ENCODE measurements at places on chromosomes 3 and 15.
A peak's percentile ranks its signal among the peaks of the same experiment; 100 is the strongest.

DNA sequence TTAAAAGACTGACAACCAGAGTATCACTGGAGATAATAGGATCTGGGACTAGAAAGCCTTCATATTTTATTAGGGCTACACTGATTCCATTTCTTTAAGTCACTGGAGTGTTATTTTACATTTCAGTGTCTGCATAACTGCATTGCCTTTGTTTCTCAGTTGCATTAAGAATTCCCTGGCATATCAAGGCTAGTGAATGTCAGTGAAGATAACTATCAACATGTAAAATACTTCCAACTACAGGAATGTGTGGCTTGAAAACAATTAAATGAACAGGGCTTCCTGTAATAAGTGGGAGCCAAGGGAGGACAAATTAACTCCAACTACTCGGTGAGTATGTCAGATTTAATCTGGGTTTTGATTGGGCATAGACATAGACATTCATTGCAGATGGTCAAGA is 628.5 kb downstream of the ROBO2 start:
- DNase-seq, result no peak

DNA sequence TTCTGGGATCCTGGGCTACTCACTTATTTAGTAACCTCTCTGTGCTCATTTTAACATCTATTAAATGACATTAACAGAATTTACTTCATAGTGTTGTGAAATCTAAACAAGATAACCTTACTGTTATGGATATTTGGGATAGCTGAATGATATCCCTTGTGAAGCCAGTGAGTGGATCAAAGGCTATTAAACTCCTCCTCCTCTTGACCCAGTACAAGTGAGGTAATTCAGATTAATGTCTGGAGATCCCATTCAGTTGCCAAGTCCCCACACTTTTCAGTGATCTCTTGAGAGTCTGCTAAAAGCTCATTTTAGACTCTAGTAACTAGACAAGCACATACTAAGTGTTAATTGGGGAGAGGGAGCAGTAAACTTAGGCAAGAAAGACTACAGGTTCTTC is 2.5 kb upstream of the ANKRD28 start:
- DNase-seq, result no peak

DNA sequence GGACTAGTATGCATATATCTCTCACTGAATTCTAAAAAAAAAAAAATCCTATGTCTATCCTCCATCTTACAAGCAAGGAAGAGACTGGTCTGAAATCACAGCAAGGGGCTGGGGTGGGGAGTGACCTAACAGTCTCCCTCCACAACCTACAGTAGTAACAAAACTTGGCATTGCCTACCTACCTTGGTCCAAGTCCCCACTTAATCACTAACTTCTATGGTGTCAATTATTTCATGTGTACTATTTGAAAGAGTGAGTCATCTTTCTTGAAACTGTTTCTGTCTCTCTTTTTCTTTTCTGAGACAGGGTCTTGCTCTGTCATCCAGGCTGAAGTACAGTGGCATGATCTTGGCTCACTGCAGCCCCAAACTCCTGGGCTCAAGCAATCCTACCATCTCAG is 36.8 kb downstream of the CHAC1 start:
- DNase-seq, result no peak

GRCh38 chr3:137332297-137332696 is 374.5 kb downstream of the IL20RB start:
- no peak for DNase-seq

GRCh38 chr3:161082063-161082462 is 23.1 kb downstream of the B3GALNT1 start:
- no peak for DNase-seq

DNA sequence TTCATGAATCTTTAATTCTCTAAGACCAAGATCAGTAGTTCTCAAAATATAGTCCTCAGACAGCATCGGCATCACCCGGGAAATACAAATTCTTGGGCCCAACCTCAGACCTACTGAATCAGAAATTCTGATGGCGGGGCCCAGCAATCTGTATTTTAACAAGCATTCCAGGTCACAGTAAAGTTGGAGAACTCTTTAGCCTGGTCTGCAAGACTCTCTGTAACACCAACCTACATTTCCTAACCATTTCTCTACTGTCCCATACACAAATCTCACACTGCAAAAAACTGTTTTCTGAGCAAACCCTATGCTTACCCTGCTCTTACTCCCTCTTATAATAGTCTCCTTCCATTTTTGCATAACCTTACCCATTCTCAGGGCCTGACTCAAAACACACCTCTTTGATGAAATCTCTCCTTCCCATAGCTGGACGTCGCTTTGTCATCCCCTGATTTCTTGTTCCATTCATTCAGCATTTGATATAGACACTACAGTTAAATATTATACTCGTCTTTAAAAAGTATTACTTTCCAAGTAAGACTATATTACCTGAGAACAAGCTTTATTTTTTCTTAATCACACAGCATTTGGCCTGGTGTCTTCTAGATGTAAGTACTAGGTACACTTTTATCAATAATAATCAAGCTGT is 83.3 kb upstream of the MYO5C start:
- DNase-seq, result no peak

DNA sequence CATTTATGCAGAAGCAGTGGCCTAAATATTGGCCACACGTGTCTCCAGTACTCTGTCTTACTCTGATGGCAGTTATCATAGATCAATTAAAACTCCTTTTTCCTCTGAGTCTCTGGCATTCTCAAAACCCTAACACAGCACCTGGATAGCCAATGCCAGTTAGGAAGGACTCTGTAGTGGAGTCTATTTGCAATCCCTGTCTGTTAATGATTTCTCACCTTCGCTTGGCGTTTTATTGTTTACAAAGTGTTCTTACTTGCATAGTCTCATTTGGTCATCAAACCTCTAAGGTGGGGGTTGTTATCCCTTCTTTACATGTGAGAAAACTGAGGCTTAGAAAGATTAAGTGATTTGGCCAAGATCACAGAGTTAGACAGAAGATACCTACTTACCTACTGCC is 258.8 kb downstream of the IL5RA start:
- no peak for DNase-seq

DNA sequence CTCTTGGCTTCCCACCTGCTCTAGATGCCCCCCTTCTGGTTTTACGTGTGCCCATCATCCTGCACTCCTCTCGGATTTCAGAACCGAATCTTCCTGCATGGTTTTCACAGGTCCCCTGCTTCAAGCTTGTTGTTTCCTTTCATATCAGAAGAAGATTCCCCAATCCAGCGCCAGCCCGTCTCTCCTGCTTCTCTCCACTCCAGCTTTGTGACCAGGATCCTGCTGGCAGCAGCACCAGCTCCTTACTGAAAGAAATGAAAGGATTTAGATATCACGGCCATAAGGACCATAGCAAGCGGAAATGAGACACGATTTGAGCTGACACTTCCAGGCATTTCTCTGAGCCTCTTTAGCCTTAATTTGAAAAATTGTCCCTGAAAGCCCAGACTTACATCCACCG is 180.3 kb upstream of the UBE3A start:
- DNase-seq, result no peak

DNA sequence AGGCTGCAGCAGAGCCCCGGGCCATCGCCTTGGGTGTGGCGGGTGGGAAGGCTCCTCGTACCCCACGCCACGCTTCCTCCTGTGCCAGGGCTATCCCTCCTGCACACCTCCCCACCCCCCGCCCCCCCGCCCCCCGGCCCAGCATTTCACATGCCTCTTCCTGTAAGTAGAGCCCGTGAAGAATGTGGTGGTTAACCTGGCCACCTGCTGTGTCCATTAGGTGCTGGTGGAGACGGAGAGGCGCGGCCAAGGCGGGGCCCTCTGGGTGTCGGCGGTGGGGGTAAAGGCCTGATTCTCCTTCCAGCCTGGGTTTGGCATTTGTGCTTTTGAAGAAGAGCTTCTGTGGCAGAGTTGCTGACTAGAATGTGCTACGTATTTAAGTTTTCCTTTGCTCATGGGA is 127.8 kb downstream of the CHDH start:
- DNase-seq, result no peak

- DNase-seq, result no peak
Observed at GRCh38 chr3:183728204-183728603, 30.6 kb downstream of the YEATS2 start.

- no peak for DNase-seq
Observed at GRCh38 chr3:146680617-146681016, 75.5 kb upstream of the PLSCR5 start.

- DNase-seq, result no peak
Observed at GRCh38 chr3:95289295-95289694, 1226.4 kb downstream of the NSUN3 start.

- DNase-seq, result no peak
Observed at GRCh38 chr15:41901431-41901830, 7.6 kb upstream of the SPTBN5 start.

DNA sequence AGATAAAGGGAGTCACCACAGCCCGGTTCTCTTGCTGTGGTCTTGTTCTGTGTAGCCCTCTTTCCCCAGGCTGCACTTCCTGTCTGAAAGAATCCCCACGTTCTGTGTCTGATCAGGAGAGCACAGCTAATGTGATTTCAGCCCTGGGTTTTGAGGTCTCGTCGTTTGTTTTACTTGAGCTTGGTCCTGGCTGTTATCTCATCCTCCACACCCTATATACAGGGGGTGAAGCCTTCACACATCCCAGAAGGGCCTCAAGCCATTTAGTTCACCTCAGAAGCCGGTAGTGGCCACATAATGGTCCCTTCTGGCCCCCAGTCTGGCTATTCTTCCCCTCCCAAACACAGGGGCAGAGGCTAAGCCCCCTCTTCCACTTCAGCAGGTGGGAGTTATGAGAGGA is 115.6 kb downstream of the PDE8A start:
- no peak for DNase-seq

GRCh38 chr3:117811786-117812185 is 1102.2 kb downstream of the TUSC7 start:
- DNase-seq, result no peak

GRCh38 chr15:40151991-40152390 is 8.9 kb upstream of the BUB1B start:
- DNase-seq, result no peak

DNA sequence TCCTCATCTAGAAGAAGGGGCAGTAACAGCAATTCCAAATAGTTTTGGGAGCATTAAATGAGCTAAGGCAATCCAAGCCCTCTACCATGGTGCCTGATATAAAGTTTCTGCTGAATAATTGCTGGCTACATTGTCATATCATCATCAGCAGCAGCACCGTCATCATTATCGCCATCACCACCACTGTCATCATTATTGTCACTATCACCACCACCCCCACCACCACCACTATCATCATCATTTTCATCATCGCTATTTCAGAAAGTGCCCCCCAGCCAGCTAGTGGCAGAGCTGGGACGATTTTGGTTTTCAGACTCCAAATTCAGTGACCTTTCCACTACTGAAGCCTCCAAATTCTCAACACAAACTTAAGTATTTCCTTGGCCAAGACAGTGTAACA is 15.0 kb downstream of the XCR1 start:
- DNase-seq, result no peak

- DNase-seq, result peak; percentile 32
Observed at GRCh38 chr3:42803414-42804105, 730 bp downstream of the HIGD1A start.

DNA sequence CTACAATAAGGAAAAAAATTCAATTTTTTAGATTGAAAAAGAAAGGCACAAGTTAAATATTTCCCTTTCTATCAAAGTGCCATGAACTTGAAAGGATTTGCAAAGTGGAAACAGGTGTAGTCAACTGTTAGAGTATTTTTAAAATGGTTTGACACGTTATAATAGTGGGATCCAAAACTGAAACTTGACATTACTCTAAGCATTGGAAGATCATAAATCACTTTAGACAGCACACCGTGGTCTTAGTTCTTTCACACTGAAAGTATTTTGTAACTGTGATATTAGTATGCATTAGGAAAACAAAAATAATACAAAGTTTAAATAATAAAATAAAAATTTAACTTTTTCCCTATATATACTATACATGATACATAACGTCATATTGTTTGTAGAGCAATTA is 933.1 kb downstream of the EPHA3 start:
- no peak for DNase-seq

DNA sequence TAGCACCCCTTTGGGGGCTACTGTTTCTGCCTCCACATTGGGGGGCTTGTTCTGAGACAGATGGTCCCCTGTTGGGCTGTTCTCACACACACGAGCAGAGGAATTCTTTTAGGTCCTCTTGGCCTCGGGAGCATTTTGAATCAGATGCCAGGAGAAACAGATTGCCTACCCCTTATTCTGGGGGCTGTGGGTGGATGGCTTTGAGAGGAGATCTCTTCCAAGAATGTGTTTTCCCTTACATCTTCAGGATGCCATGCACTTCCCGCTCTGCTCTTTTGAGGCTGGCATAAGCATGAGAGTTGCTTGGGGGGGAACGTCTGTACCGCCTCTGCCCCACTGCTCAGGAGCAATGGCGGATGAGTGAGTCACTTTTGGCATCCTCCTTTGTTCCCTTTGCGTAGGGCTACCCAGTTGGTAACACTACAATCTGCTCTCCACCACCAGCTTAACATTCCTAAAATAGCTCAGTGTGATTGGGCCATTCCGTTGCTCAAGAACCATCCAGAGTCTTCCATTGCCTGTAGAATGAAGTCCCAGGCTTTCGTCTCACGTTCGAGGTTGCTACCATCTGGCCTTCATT is 154.4 kb downstream of the RPLP1 start:
- DNase-seq, result no peak

DNA sequence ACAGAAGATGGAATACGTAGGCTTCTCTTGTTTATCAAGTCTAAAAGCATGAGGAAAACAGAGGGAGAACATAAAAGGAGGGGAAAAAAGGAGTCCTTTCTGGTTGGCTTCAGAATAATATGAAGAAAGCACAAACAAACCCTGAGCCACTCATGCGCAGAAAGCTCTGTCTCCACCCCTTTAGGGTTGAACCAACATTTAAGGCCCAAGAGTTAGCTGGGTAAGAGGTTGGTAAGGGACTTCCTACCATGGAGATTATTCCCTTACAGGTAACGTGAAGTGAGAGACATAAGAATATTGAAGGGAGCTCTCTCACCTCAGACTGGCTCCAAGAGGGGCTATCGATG is 145.3 kb downstream of the RORA start:
- no peak for DNase-seq

GRCh38 chr15:80697075-80697685 is 2.1 kb downstream of the ABHD17C start:
- no peak for DNase-seq

GRCh38 chr15:67025719-67026609 is 39.4 kb upstream of the SMAD3 start:
- no peak for DNase-seq

GRCh38 chr3:89964347-89964746 is 856.9 kb downstream of the EPHA3 start:
- DNase-seq, result no peak

DNA sequence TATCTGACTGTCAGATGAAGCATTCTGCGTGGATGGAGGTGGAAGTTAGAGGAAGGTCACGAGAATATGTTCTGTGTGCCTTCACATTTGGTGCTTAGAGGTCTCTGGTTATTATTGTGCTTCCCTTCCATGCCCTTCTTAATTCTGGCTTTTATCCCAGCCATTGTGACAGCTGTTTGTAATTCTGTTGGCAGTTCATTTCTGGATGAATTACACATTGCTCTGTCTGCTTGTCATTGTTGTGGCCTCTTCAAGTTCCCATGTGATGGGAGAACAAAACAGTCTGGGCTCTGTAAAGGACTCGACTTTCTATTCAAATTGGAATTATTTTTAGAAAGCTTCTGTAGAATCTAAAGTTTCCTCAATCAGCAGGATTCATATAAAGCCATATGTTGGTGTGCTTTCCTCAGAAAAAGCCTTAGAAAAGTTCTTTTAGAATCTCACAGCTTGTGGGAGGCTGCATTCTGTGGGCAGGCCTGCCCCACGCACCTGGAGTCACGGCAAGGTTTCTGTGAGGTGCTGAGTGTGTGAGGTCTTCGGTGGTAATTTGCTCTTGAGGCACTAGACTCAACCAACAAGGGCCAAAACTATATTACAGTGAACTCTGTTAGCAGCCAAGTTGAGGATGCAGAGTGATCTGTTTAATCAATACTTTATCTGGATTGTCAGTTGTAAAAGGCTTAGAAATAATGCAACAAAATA is 397.4 kb upstream of the AZI2 start:
- no peak for DNase-seq
